Stimulated activated CD8-positive, alpha-beta memory T cell treated with anti-CD3 and anti-CD28 coated beads, Interleukin-7, amount 100 ng/mL, for 4 hours (primary cell): ENCODE measurements at places on chromosomes 2 and 18.

DNA sequence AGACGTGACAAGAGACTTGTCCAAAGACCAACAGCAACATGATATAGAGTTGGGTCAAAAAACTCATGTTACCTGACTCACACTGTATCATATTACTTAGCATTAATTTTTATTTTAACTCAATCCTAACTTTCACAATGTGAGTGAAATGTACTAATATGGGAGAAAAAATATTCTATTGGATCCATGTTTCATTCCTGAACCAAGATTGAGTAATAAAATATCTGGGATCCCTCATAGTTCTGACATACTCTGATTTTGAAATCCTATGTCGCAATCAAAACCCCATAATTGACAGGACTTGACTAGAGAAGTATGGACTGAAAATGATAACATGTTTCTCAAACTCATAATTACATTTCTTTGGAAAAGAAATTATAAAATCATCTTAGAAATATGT is 190.4 kb downstream of the RIT2 start:
- DNase-seq: no peak

DNA sequence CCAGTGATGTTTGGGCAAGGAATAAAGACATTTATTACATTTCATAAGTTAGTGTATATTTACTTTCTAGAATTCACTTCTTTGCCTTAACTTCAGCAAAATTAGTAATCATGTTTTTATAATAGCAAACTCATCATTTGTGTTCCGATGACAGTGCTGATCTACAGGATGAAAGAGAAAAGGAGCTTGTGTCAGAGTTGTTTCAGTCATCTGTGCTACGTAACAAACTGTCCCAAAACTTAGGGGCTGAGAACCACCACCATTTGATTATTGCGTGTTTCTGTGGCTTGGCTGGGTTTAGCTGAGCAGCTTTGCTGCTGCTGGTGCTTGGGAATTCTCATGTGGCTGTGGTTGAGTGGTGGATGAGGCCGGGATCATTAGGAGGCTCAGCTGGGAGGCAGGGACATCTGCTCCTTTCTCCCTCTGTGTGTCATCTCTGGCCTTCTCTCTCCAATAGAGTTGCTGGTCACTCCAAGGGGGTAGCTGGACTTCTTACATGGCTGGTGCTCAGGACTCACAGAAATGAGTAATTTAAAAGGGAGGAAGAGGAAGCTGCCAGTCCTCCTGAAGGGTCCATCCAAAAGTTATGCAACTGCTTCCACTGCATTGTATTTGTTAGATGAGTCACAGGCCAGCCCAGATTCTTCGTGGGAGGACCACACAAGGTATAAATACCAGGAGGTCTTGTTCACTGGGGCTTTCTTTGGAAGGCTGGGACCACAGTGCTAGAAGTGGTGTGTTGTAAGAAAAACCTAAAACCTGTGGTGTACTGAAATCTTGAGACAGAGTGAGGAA is 43.4 kb upstream of the HAAO start:
- no peak for DNase-seq

GRCh38 chr2:117968722-117969121 is 45.1 kb downstream of the CCDC93 start:
- no peak for DNase-seq

- DNase-seq: no peak
These were observed 39.1 kb downstream of the ETAA1 start for GRCh38 chr2:67436221-67436620.

DNA sequence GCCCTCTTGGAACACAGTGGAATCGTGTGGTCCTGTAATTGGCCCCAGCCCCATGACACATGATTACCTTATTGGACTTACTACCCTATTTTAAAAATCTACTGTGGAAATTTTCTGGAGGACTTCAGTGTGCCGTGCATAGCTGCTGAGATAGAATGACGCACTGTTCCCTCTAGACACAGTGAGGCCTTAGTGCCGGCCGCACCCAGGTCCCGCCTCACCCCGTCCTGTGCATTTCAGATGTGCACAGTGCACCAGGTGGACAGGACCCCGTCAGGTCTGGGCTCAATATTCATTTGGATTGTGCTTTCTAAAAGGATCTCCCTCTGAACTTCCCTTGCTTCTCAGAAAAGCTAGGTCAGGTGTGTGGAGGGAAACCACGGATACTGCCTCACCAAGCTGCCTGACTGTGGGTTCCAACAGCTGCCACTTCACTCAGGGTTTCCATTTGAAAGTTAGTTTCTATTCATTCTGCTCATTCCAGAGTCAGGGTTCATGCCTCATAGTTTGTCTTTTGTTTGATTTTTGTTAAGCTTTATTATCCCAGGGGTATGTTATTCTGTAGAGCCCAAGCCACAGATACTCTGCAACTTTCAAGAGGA is 155.8 kb downstream of the PTGR3 start:
- DNase-seq: no peak

GRCh38 chr2:124088616-124089015 is 63.5 kb downstream of the CNTNAP5 start:
- DNase-seq: no peak

DNA sequence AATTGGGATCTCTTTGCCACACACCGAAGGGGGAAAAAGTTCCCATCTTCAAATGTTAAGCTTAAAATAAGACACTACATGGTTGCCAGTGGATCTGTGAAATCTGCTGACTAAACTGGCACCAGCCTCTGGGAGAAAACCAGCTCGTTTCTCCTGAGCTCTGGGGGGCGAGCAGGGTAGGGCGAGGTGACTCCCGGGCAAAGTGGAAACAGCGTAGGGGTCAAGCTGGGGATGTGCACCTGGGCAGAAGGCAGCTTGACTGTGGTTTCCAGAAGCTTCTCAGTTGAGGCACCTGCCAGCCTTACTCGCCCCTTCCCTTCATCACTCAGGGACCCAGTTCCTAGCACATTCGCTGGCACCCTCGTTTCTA is 62.8 kb downstream of the SFXN5 start:
- no peak for DNase-seq

DNA sequence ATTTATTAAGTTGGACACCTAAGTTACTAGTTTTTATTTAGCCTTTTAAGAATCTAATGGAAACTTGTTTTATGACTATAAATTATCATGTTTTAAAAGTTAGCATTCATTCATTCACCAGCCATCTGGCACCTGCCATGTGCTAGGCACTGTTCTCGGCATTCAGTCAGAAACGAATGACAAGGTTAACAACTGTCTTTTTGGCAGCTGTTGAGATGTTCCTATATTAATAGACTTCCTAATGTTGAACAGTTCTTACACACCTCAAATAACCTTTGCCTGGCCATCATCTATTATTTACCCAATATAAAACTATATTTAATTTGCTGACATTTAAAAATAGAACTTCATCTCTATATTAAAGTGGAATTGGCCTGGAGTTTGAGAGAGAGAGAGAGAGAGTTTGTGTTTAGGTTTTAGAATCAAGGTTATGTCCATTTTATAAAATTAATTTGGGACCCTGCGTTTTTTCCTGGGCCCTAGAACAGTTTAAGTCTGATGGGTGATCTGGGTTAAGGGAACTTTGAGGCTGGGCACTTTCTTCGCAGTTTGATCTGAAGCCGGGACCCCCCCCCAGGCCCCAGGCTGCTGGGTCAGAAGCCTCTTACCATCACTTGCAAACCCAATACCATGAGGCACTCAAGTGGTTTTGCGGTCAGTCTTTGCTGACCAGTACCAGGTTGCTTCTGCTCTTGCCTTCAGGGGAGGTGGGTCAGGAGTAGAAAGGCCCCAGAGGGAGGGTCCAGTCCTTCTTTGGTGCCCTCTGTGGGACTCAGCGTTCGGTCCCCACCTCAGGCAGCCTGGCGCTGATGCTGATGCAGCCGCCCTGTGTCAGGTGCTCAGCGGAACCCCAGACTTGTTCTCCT is 48.3 kb upstream of the ASB1 start:
- no peak for DNase-seq

- no peak for DNase-seq
These were observed 7.8 kb downstream of the MTHFD2 start for GRCh38 chr2:74206180-74206688.

DNA sequence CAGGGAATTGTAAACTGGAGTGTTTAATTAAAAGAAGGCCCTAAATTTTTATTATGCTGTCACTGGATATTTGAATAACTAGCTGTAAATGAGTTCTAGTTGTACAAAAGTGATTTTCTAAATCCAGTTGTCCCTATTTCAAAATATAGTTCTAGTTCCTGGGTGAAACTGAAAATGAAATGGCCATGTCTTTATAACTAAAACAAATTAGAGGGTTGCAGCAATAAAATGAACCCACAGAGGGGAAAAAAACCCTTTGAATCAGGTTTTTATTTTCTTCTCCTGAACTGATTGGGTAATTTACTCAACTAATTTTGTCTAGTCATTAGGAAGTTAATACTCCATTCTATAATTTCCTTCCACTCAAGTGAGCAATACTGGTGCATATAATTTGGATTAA is 55.6 kb upstream of the MAP4K3 start:
- DNase-seq: no peak

DNA sequence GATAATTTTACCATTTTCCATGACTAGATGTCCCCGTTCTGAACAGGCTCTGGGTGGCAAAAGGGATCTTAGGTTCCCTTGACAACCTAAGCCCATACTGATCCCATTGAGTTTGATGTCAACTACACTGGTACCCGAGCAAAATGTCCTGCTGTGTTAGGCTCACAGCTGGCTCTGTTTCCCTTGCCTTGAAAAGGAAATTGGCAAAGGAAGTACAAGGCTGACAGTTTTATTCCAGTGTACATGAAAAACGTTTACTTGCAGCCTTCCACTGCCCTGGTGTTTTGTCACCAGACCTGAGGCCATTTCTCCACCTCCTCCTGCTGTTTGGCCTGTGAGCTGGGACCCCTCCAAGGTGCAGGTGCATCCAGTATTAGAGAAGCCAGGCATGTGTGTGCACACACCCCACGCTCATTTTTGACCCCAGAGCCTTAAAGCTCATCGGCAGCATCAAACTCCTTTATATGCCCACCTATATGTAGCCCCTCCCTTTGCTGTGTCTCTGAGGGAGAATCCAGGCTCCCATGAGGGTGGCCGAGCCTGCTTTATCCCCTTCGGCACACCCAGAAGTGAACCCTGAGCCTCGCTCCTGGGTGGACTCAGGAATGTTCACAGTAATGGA is 171.3 kb downstream of the NDUFA10 start:
- DNase-seq: no peak

GRCh38 chr2:24399434-24400206 is 39.3 kb upstream of the ITSN2 start:
- DNase-seq: no peak

GRCh38 chr2:113376253-113376912 is 61.1 kb upstream of the ZNG1B start:
- no peak for DNase-seq

- DNase-seq: no peak
These were observed 21.1 kb downstream of the BABAM2 start for GRCh38 chr2:27911458-27912210.

DNA sequence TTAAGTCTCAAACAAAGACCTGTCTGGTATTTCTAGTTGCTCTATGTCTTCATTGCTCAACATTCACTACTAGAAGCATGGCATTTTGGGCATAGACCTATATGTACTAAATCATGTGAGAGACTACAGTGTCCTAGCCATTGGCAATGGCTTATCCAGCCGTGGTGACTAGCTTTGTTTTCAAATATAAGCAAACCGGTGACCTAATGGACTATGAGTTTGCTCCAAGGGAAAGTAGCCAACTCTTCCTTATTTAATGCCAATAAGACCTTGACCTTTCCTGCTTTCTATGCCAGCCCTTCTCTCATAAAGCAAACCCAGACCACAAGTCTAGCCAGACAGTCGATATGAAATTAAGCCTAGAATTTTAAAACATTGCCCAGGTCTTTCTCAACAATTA is 113.7 kb upstream of the CREB1 start:
- no peak for DNase-seq

- DNase-seq: no peak
These were observed 123.9 kb upstream of the SRD5A2 start for GRCh38 chr2:31704561-31705212.

GRCh38 chr2:6163932-6164331 is 471.7 kb downstream of the SOX11 start:
- no peak for DNase-seq

DNA sequence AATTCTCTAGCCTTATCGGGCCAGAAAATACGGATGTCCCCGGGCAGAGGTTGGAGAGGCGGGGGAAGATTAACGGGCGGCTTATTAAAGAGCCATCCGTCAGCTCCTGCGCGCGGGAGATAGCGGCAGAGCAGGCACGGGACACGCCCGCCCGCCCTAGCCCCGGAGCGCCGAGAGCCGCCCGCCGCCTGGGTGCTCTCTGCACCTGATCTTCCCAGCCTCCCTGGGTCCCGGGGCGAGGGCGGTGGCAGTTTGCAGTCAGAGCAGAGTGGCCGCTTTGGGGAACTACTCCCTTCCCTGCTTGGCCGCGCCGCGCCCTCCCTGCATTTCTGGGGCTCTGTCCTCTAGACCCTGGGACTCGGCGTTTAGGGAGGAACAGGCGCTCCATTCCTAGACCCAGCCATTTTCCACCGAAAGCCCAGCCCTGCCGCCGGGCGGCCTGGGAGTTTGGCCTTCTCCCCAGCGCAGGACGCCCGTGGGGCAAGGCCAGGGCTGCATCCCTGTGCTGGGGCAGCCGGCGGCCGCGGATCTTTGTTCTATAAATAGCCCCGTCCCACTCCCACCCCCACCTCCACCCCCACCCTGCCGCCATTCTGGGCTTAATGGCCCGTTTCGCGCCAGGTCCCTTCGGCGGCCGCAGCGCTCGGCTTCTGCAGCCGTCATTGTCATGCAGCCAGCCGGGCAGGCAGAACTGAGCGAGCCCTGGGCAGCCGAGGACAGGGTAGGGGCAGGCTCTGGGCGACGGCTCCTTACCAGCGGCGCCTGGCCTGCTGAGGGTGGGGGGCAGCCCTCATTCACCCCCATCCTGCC is 6.6 kb downstream of the GAD1 start:
- no peak for DNase-seq

DNA sequence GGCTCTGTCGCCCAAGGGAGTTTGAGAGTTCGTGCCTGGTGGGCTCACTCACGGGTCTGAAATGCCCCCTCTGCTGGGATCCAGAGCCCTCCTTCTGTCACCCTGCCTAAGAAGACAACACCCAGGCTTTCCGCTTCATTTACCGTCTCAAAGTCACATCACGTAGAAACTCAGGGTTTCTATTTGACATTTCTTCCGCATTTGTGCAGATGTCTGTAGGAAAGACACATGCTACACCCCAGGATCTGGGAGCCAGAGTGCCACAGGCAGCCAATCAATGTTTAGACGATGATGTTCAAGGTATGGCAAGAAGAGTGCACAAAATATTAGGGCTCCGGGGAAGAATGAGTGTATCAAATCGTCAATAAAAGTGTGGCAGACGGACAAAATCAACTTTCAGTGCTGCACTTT is 24.4 kb upstream of the ACKR3 start:
- DNase-seq: no peak

GRCh38 chr2:173210270-173211196 is 134.9 kb downstream of the MAP3K20 start:
- peak; percentile 3 for DNase-seq

GRCh38 chr2:197159661-197160211 is 150.8 kb downstream of the ANKRD44 start:
- DNase-seq: peak; percentile 21
